Thymus (tissue), 14 donors: ENCODE measurements at places on chromosomes 16 and 17. TPM values are rescaled to one million over a fixed set of nuclear protein-coding genes. Genes with fewer than 3 reads are reported as not detected.

The HCRT gene
- total RNA-seq: 0.19 TPM

The ATP6V0C gene
- total RNA-seq: 11.0 TPM

DNA sequence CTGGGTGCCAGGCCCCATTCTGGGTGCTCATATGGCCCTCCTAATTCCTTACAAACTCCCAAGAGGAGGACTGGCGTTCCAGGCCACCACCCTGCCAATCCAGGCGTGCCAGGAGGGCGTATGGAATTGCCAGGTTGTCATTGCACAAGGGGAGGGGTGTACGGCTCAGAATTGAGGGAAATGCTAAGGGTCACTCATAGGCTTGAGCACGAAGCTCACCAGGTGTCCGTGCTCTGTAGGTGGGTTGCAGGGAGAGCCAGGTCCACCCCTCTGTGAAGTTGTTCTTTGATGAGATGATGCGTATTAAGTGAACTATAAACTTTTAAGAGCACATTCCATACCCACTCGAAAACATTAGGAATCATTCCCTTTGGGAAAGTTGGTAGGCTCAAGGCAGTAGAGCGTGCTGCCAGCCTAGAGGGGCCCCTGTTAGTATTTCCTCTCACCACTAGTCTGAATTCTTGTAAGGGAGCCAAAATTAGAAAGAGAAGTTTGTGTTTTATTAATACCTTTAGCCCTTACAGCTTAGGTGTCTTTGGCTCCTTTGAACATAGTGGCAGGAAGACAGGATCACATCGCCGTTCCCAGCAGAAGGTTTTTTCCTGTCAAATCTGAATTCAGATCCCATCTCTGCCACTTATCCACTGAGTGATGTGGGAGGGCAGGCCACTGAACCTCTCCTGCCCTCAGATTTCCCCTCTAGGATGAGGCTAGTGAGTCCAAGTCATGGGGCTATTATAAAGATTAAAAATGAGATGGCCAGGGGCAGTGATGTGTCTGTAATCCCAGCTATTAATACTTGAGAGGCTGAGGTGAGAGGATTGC, 38.7 kb upstream of the NFAT5 start:
- no peak overlapping the region for H3K4me3 ChIP-seq
- H3K36me3 ChIP-seq: no peaks in the 10 kb centered on the region
- no peaks in the 10 kb centered on the region for H3K27me3 ChIP-seq
- H3K4me1 ChIP-seq: peaks cover 3% of the 10 kb centered on the region
- no peak overlapping the region for H3K27ac ChIP-seq

GRCh38 chr17:31916491-31917064, 15.1 kb upstream of the UTP6 start:
- H3K4me3 ChIP-seq: no peak overlapping the region
- DNase-seq: no peak
- no peak overlapping the region for H3K27ac ChIP-seq
- no peaks in the 10 kb centered on the region for H3K36me3 ChIP-seq

- no peak for DNase-seq
- H3K36me3 ChIP-seq: no peaks in the 10 kb centered on the region
- no peaks in the 10 kb centered on the region for H3K4me1 ChIP-seq
- no peak overlapping the region for H3K4me3 ChIP-seq
- no peaks in the 10 kb centered on the region for H3K27me3 ChIP-seq
Measured at GRCh38 chr16:87254296-87254695, 62.9 kb downstream of the C16orf95 start.

GRCh38 chr17:75978938-75979704, at the start of the genes ACOX1 and TEN1:
TSS of gene ACOX1 (minus strand) at chr17:75979166. CDS start at chr17:75979073, 93 bp downstream.
TSS of gene TEN1 (plus strand) at chr17:75979240. CDS start at chr17:75986193, 6,953 bp downstream.
- H3K4me1 ChIP-seq: peaks cover 9% of the 10 kb centered on the region
- H3K27me3 ChIP-seq: no peaks in the 10 kb centered on the region
- peak; percentile 93 for DNase-seq
- peak within 1 kb of the TSS; percentile 94 for H3K27ac ChIP-seq
- H3K4me3 ChIP-seq: peak within 1 kb of the TSS; percentile 63
- peaks cover 7% of the 10 kb centered on the region for H3K36me3 ChIP-seq

GRCh38 chr16:57985204-57986181, 14.6 kb upstream of the CNGB1 start:
- peaks cover 7% of the 10 kb centered on the region for H3K4me1 ChIP-seq
- H3K4me3 ChIP-seq: peak overlapping the region; percentile 29
- no peak for DNase-seq
- H3K27ac ChIP-seq: no peak overlapping the region
- H3K36me3 ChIP-seq: no peaks in the 10 kb centered on the region
- peaks cover 16% of the 10 kb centered on the region for H3K27me3 ChIP-seq

GRCh38 chr17:45963889-45964288, 35.2 kb upstream of the STH start:
- H3K27ac ChIP-seq: no peak overlapping the region
- H3K36me3 ChIP-seq: no peaks in the 10 kb centered on the region
- H3K4me1 ChIP-seq: no peaks in the 10 kb centered on the region
- peaks cover 9% of the 10 kb centered on the region for H3K27me3 ChIP-seq

DNA sequence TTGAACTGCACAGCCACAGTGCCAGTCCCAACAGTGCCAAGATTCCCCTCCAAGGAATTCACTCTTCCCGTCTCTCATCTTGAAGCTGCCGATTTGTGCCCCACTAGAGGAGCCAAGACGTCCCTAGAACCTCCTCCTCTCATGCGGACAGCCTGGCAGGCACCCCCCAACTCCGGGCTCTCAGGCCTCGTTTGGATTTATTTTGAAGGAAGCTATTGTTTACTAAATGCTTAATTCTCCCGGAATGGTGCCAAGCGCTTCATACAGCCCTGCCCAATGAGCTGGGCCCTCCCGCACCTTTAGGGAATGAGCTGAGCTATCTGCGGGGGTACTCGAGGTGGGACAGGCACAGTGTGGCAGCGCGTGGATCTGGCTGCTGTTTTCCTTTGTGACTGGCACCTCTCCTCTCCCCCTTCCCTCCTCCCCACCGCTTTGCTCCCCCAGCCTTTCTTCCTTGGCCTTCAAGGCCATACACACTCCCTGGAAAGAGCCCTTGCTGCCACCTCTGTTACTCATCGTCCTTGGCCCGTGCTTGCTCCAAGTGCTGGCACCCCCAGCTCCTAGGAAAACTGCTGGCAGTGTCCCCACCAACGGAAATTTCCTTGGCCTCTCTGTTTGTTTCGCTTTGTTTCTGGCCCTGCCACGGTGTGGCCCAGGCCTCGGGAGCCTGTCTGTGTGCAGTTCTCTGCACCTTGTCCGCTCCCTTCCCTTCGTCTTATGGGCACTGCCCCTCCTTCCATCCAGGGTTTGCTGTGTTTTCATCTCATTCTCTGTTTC, 49.9 kb upstream of the CDR2 start:
- peak overlapping the region; percentile 31 for H3K27ac ChIP-seq
- no peak for DNase-seq
- peaks cover 81% of the 10 kb centered on the region for H3K36me3 ChIP-seq
- H3K27me3 ChIP-seq: no peaks in the 10 kb centered on the region
- H3K4me1 ChIP-seq: no peaks in the 10 kb centered on the region
- no peak overlapping the region for H3K4me3 ChIP-seq

- peaks cover 16% of the 10 kb centered on the region for H3K27me3 ChIP-seq
- H3K4me3 ChIP-seq: no peak overlapping the region
- no peak for DNase-seq
- H3K36me3 ChIP-seq: no peaks in the 10 kb centered on the region
Measured at GRCh38 chr17:4827399-4827798, 5.7 kb upstream of the MINK1 start.

DNA sequence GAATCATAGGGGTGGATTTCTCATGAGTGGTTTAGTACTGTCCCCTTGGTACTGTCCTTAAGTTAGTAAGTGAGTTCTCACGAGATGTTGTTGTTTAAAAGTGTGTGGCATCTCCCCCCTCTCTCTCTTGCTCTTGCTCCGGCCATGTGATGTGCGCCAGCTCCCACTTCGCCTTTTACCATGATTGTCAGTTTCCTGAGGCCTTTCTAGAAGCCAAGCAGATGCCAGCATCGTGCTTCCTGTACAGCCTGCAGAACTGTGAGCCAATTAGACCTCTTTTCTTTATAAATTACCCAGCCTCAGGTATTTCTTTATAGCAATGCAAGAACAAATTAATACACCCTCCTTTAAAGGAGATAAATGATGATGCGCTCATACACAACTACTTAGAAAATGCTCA, 50.1 kb upstream of the NACA2 start:
- no peaks in the 10 kb centered on the region for H3K4me1 ChIP-seq
- no peak for DNase-seq
- no peak overlapping the region for H3K27ac ChIP-seq
- peaks cover 4% of the 10 kb centered on the region for H3K27me3 ChIP-seq
- H3K4me3 ChIP-seq: no peak overlapping the region

The PERCC1 gene
- total RNA-seq: not detected

GRCh38 chr16:18018376-18018775, 318.2 kb downstream of the NPIPA8 start:
- no peaks in the 10 kb centered on the region for H3K36me3 ChIP-seq
- no peaks in the 10 kb centered on the region for H3K4me1 ChIP-seq
- H3K4me3 ChIP-seq: no peak overlapping the region
- DNase-seq: no peak

The DNAAF1 gene
- total RNA-seq: 0.09 TPM

DNA sequence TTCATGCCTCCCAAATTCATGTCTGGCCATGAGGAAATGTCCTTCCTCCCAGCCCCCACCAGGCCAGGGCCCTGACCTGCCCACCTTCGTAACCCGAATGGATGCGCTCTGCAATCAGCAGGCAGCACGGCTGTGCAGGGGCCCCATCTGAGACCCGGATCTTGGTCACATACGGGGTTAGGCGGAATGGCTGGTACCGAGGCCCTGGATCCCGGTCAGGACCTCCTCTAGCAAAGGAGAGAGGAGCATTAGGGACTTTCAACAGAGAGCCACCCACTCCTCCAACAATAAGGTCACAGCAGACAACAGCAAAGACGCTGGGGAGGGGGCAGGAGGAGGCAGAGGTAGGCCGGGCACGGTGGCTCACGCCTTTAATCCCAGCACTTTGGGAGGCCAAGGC, 3.6 kb downstream of the PER1 start:
- no peaks in the 10 kb centered on the region for H3K27me3 ChIP-seq
- H3K4me3 ChIP-seq: no peak overlapping the region
- DNase-seq: no peak
- peaks cover 32% of the 10 kb centered on the region for H3K4me1 ChIP-seq
- H3K27ac ChIP-seq: no peak overlapping the region

- no peak for DNase-seq
- H3K36me3 ChIP-seq: peaks cover 3% of the 10 kb centered on the region
- no peaks in the 10 kb centered on the region for H3K27me3 ChIP-seq
Measured at GRCh38 chr17:19979917-19980770, 2.5 kb upstream of the AKAP10 start.

DNA sequence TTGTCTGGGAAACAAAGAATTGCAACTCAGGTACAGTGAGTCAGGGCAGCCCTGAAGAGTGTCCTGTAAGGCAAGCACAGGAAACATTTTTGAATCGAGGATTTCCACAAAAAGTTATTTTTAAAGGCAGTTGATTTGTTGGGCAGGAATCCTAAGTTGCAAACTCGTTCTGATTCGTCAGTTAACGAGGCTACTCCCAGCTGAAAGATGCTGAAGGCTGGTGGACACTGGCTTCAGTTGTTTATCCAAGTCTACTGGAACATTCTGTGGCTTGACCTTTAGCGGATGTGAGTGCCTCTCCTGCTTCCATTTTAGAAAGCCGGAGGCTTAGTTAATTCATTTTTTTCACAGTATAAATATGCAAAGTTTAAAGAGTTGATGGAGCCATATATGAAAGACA, 84.2 kb downstream of the KCNJ12 start:
- H3K4me1 ChIP-seq: peaks cover 13% of the 10 kb centered on the region
- DNase-seq: no peak
- H3K4me3 ChIP-seq: no peak overlapping the region
- no peak overlapping the region for H3K27ac ChIP-seq

DNA sequence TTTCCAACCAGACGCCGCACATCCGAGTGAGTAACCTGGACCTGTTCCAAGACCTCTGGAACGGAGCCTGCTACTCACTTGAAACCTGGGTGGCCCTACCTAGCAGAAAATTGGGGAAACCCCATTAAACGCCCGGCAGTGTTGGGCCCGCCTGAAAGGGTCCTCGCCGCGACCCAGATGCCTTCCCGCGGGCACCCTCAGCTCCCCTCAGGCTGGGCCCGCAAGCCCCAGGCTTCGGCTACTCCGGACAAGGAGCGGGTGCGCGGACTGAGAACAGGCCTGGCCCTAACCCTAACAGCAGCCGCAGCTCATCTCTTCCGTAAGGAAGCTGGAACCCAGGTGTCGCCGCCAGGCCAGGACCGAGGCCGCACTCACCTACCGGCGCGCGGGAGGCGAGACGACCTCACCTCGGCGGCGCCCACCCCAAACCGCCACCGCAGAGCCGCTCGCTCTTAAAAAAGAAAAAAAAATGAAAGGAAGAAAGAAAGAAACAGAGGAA, 344 bp downstream of the PSME3IP1 start:
- H3K27me3 ChIP-seq: no peaks in the 10 kb centered on the region
- H3K4me3 ChIP-seq: peak overlapping the region; percentile 67
- DNase-seq: no peak
- peaks cover 4% of the 10 kb centered on the region for H3K36me3 ChIP-seq

DNA sequence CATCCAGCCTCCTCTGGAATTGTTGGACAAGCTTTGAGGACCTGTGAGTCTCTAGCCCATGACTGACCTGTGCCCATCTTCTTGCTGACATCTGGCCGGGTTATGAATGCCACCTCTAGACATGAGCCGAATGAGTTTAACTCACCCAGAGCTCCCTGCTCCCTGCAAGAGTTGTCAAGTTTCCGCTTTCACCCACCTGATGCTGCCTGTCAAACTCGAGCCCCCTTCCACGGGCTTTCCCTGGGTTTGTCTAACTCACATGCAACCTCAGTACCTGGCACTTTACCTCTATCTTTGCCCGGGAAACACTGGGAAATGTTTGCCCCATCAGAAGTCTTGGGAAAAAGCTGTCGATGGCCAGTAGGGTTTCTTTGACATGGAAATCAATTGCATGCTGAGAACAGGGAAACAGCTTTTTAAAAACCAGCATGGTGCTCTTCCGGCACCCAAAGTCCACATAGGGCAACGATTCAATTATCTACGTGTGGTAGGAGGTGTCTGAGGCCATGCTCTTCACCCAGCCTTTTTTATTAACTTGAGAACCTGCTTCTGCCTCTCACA, 33.8 kb upstream of the DNAH17 start:
- H3K4me1 ChIP-seq: no peaks in the 10 kb centered on the region
- H3K27me3 ChIP-seq: peaks cover 5% of the 10 kb centered on the region
- H3K36me3 ChIP-seq: no peaks in the 10 kb centered on the region
- no peak overlapping the region for H3K4me3 ChIP-seq

GRCh38 chr16:78034530-78034929, 12.2 kb downstream of the CLEC3A start:
- peaks cover 2% of the 10 kb centered on the region for H3K4me1 ChIP-seq
- no peak overlapping the region for H3K27ac ChIP-seq
- no peaks in the 10 kb centered on the region for H3K36me3 ChIP-seq
- no peaks in the 10 kb centered on the region for H3K27me3 ChIP-seq
